ENCODE measurements at places on chromosomes 4 and X. TPM values are rescaled to one million over a fixed set of nuclear protein-coding genes. Genes with fewer than 3 reads are reported as not detected.

Gene PHEX
- not detected for total RNA-seq

Gene ODAM
- not detected for total RNA-seq

Gene NSUN7
- total RNA-seq = 17.3 TPM

Gene SLC16A2
- total RNA-seq = 2.8 TPM

Gene RASSF6
- total RNA-seq = 51.8 TPM

Gene GIMD1
- not detected for total RNA-seq
